Activated T-cell treated with anti-CD3 and anti-CD28 coated beads for 24 hours (primary cell): ENCODE measurements at places on chromosomes 4 and X.

- DNase-seq: no peak
Observed at GRCh38 chr4:87268411-87268810, 48.0 kb upstream of the KLHL8 start.

- DNase-seq: no peak
Observed at GRCh38 chr4:71300964-71301363, 37.9 kb upstream of the SLC4A4 start.

DNA sequence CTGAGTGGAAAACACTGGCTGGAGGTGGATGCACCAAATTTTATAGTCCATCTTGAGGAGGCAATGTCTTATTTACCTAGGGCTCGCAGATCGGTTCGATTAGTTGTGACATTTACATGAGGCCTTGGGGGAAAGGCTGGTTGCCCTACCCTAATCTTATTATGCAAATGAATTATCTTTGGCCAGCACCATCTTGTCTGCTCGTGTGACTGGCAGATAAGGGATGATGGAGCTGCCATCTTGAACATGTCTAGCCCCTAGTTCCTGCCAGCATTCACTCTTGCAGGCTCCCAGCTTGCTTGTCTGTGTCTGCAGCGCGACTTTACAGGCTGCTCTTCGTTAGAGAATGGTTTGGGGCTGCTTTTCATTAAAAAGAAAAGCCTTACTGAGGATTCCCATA is 61.9 kb downstream of the SEC24B start:
- no peak for DNase-seq

DNA sequence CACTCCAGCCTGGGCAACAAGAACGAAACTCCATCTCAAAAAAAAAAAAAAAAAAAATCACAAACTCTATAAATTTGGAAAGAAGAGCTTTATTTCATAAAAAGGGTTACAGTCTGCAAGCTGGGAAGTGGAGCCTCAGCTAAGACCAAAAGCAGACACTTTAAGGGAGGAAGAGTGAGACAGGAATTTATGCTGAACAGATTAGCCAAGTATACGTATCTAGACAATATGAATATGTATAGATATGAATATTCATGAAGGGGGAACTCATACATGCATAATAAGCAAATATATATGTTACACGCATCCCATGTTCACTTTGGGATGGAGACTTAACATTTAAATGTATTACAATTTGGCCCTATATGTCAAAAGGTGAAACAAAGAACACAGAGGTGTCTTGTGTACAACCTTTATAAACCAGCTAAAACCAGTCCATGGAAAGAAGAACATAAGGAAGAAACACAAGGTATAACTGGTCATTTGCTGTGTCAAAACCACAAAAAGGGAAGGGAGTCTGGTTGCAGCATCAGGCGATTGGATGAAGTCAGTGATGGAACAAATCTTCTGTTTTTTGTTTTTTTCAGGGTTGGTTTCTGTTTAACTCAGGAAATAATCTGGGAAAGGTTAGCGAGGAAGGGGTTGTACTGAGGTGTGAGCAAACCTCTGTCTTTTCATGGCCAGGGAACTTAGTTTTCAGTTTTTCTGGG is 130.0 kb upstream of the MAOA start:
- no peak for DNase-seq

GRCh38 chr4:74166135-74166534 is 8.2 kb downstream of the MTHFD2L start:
- DNase-seq: no peak

DNA sequence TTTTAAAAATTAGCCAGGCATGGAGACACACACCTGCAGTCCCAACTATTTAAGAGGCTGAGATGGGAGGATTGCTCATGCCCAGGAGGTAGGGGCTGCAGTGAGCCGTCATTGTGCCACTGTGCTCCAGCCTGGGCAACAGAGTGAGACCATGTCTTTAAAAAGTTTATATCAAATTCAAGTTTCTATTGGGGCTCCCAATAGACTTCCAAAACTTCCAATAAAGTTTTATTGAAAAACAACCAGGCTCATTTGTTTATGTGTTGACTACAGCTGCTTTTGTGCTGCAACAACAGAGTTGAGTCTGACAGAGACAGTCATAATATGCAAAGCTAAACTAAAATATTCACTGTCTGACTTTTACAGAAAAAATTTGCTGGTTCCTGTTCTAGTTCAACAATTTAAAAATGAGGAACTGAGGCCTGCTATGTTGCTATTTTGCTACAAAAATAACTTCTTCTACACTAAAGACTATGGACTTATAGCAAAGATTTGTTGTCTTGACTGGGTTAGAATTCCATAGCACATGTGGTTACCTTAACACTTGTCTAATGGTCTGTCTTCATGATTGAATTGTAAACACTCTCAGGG is 63.3 kb upstream of the RELL1 start:
- no peak for DNase-seq

- no peak for DNase-seq
Observed at GRCh38 chrX:24577091-24577490, 70.1 kb downstream of the PCYT1B start.

- DNase-seq: no peak
Observed at GRCh38 chrX:9414416-9414815, 50.4 kb upstream of the TBL1X start.

GRCh38 chr4:80535551-80535950 is 200.0 kb downstream of the CFAP299 start:
- no peak for DNase-seq

- DNase-seq: no peak
Observed at GRCh38 chrX:45063319-45064095, 137.2 kb downstream of the DIPK2B start.

GRCh38 chr4:178553201-178553600 is 1111.0 kb upstream of the AGA start:
- DNase-seq: no peak

DNA sequence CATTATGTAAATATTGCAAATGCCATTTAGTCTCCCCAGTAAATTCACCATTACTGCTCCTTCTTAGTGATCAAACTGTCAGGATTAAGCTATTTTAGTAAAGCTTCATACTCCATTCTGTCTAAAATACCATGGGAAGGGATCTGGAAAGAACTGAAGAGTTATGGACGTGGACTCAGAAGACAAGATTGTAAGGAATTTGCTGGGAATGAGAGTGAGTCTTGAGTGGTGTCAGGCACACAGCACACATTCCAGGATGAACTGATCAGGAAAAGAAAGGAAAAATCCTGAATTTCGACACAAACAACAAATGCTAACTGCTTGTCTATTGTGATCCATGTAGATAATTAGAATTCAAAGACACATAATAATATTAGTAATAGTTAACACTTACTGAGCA is 311.0 kb downstream of the CENPC start:
- no peak for DNase-seq

DNA sequence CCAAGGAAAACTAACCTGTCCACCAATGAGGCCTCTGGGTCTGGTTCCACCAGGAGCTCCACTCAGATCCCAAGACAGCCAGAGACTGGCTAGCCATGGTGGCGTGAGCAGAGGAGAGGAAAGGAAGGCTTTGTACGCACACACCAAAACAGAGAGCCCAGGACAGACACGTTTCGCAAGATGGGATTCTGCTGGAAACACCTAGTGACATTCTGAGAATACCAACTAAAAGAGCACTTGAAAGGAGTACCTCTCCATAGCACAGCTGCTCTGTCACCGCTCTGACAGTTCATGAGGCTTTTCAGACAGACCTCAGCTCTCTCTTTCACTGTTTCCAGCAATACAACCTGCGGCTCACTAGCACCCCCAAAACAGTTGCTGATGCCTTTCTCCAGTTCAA is 105.0 kb downstream of the SH3KBP1 start:
- no peak for DNase-seq

DNA sequence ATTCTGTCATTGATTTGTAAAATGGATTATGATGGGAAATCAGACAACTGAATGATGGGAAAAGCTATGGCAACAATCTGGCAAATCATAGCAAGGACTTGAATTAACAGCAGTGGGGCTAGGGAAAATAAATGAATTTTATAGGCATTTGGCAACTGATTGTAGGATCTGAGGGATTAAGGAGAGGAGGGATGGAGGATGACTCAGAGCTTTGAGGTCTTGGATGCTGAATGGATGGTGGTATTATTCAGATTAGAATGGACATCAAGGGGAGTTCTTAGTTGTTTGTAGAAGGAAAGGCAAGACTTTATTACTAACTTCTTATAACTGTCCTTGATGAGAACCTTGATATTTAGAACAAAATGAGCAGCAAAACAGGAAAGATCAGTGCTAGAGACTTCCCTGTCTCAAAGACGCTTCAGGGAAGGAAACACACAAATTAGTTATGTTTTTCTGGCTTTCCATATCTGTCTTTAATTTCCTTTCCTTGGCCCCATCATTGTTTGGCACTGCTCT is 51.4 kb upstream of the HHIP start:
- no peak for DNase-seq

- DNase-seq: no peak
Observed at GRCh38 chr4:101307899-101308298, 39.4 kb downstream of the PPP3CA start.

- peak; percentile 69 for DNase-seq
Observed at GRCh38 chr4:1748465-1748995, 27.2 kb downstream of the TACC3 start.

- no peak for DNase-seq
Observed at GRCh38 chr4:48193096-48193836, 59.2 kb upstream of the TXK start.

- no peak for DNase-seq
Observed at GRCh38 chr4:150348079-150348478, 233.9 kb upstream of the MAB21L2 start.

- no peak for DNase-seq
Observed at GRCh38 chr4:70793626-70794025, 46.1 kb downstream of the GRSF1 start.

DNA sequence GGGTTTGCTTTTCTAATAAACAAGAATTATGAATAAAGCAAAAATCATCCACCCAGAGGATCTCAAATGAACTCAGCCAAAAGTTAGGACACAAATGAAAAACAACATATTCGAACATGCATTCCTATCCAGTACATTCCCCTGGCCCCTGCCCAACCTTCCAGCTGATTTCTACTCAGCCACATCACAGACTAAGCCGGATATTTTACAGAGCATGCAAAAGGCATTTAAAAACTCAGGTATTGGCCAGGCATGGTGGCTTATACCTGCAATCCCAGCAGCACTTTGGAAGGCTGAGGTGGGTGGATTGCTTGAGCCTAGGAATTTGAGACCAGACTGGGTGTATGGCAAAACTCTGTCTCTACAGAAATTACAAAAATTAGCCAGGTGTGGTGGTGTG is 54.6 kb downstream of the RELL1 start:
- no peak for DNase-seq

GRCh38 chrX:42090395-42090794 is 167.0 kb upstream of the CASK start:
- DNase-seq: no peak

GRCh38 chr4:12555011-12555410 is 929.1 kb downstream of the RAB28 start:
- DNase-seq: no peak

GRCh38 chrX:55005256-55005655 is 5.1 kb downstream of the APEX2 start:
- no peak for DNase-seq

- DNase-seq: no peak
Observed at GRCh38 chr4:69876071-69876470, 16.1 kb upstream of the SULT1E1 start.

DNA sequence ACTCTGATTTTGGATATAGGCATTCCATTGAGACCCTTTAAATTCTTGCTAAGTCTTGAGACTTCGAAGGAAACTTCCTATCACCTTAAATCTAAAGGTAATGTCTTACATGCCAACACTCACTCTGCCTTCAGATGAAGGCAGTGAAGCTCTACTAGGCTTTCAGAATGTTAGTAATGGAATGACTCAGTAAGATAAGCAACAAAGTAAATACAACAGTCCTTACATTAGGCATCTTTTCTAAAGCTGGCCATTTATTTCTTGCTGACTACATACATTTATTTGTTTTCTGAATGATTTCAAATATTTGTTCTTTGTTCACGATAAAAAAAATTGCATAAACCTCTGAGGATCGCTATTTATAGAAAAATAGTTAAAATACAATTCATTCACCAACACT is 43.5 kb downstream of the ASIC5 start:
- DNase-seq: no peak

DNA sequence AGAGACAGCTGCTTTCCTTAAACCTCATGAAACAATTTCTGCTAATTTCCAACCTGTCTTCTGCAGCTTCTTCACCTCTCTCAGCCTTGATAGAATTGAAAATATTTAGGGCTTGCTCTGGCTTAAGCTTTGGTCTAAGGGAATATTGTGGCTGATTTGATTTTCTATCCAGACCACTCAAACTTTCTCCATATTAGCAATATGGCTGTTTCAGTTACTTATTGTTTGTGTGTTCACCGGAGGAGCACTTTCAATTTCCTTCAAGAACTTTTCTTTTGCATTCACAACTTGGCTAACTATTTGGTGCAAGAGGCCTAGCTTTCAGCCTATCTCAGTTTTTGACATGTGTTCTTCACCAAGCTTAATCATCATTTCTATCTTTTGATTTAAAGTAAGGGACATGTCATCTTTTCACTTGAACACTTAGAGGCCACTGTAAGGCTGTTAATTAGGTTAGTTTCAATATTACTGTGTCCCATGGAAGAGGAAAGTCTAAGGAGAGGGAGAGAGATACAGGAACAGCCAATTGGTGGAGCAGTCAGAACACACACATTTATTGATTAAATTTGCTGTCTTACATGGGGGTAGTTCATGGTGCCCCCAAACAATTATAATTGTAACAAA is 213.2 kb downstream of the RASL11B start:
- no peak for DNase-seq
